RCC 7860 (cell line): ENCODE measurements at places on chromosomes 16 and 17.

GRCh38 chr16:23979982-23980381 lies 144.2 kb downstream of the PRKCB start:
- no peak for DNase-seq

GRCh38 chr16:67647111-67647651 lies 2.2 kb downstream of the CARMIL2 start:
- no peak for DNase-seq

- no peak for DNase-seq
Observed at GRCh38 chr17:68458260-68459036, 1.2 kb upstream of the WIPI1 start.

- DNase-seq, result no peak
Observed at GRCh38 chr16:3525951-3526350, 25.1 kb downstream of the CLUAP1 start.

DNA sequence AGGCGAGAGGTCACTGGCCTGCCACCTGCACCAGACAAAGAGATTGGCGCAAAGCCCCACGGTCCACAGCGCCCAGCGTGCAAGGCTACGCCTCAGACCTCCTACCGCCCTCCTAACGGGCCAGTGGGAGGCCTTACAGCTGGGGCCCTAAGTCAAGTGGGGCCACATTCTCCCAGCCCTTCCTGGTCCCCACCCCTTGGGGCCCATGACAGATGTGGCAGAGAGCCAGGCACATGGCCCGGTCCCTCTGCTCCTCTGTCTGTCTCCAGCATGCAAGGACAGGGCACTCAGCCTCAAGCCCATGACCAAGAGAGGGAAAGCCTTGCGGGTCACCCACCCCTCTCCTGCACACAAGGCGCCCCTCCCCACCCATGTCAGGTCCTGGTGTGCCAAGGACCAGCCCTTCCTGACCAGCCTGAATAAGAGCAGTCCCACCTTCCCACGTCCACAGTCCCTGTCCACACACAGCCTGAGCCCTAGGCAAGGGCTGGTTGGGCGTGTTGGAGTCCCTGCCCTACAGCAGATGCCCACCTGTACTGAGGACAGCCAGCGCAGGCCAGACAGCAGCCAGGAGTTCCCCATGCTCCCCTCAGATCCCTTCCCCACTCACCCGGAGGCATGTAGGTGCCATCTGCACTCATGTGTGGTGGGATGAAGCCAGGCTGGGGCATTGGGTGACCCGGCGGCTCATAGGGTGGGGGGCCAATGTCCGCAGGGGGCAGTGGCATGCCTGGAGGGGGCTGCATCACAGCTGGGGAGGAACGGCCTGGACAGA lies 25.3 kb downstream of the CDIP1 start:
- no peak for DNase-seq

DNA sequence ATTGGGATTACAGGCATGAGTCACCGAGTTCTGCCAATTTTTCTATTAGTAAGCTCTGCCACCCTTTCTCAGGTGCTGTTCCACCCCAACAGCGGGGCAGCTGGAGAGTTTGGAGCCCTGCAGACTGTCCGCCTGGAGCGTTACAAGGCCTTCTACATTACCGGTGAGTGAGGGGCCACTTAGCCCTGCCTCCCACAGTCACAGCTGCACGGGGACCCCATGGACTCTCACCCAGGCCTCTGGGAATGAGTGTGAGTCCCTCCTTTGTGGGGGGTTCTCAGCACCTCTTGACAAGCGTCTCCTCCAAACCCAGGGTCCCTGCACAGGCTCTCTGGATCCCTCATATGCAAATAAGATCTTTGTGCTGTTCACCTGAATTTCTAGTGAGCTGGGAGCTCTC lies 56.0 kb downstream of the WIPI1 start:
- no peak for DNase-seq

DNA sequence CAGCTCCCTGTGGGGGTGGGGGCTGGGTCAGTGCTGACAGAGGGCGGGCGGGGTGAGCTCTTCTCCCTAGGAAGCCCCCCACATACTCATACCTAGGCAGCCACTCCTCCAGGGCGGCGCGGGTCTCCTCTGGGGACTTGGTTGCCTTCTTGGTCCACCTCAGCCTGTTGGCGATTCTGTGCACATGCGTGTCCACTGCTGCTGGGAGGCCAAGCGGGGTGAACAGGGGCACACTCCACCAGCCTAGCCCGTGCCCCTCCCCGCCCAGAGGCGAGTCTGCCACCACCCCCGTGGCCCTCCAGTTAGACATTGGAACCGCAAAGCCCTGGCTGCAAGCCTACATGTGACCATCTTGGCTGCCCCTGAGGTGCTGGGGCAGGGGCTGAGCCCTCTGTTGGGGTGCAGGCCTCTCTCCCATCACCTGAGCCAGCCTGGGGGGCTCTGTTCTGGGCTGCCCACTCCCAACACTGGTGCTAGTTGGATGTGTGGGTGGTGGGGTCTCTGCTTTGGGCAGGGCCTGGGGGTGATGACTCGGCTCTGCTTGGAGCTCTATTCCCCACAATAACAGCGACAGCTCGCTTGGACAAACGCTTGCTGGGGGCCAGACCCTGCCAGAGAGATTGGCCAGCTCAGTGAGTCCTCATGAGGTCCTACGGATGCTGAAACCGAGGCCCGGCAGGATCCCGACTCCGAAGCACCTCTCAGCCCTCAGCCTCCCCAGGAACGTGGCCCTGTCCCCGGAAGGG lies 7.4 kb downstream of the NTHL1 start:
- DNase-seq, result no peak

GRCh38 chr17:27513849-27514248 lies 57.6 kb downstream of the KSR1 start:
- no peak for DNase-seq

DNA sequence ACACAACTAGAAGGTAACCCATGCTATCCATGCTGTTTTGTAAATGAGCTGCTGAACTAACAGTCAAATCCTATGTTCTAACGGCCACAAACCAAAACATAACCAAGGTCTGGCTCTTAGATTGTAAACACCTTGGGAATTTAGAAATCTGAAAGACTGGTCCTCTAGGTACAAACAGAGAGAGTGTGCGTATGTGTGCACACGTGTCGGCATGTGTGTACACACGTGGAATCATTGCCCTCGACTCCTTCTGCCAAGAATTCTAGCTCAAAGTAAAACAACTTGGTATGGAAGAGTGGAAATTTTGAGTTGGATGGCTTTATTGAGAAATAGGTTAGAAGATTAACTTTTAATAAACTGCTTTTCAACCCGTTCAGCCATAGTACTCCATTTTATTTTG lies 18.1 kb upstream of the GHDC start:
- no peak for DNase-seq

DNA sequence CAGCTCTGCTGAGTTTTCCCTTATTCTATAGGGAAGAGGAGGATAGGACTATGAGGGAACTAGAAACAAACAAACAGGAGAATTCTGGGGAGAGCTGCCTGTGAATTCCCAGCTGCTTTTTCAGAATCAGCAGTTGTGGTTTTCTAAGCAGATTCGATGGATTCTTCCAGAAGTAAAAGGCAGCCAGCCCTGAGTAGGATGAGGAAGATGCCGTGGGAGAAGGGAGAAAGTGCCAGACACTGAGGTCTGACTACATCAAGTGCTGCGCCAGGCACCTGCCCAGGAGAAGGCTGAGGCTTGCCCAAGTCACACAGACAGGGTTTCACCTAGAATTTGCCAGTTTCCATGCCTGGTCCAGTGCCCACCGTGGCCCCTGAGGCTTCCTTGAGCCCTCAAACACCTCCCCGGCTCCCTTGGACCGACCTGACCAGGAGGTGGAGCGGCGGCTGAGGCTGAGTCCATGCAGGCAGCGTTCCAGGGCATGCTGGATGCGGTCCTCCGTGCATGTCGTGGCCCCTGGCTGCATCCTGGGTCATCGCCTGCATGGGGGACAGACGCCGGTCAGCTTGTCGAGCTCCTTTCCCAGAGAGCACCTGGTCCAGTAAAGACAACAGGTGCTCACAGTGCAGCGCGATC lies 43.6 kb upstream of the PIK3R6 start:
- DNase-seq, result no peak
